ENCODE measurements at places on chromosomes 7 and 10. TPM values are rescaled to one million over a fixed set of nuclear protein-coding genes. Genes with fewer than 3 reads are reported as not detected.

The GAD2 gene
- polyA plus RNA-seq = 1.4 TPM

The WIPF3 gene
- 5.3 TPM for polyA plus RNA-seq

The DRGX gene
- polyA plus RNA-seq = not detected

The LRIT1 gene
- not detected for polyA plus RNA-seq

The NME8 gene
- polyA plus RNA-seq = 0.18 TPM

The ATXN7L1 gene
- 12.6 TPM for polyA plus RNA-seq

The CHST15 gene
- polyA plus RNA-seq = 23.5 TPM

The TCTN3 gene
- polyA plus RNA-seq = 86.1 TPM

The CROT gene
- polyA plus RNA-seq = 36.8 TPM

The METTL27 gene
- 6.4 TPM for polyA plus RNA-seq

The SFRP4 gene
- polyA plus RNA-seq = 4.2 TPM

The ADAM22 gene
- polyA plus RNA-seq = 12.6 TPM

The PALD1 gene
- polyA plus RNA-seq = 9.8 TPM

The VGF gene
- polyA plus RNA-seq = 0.11 TPM

The SLC26A3 gene
- polyA plus RNA-seq = 0.35 TPM

The CDNF gene
- polyA plus RNA-seq = 2.6 TPM

The RPA3 gene
- 65.4 TPM for polyA plus RNA-seq

The AKR1C8 gene
- 0.64 TPM for polyA plus RNA-seq

Measured in right renal pelvis (tissue), 4 donors.